ENCODE measurements at places on chromosomes 2 and 18.
A peak's percentile ranks its signal among the peaks of the same experiment; 100 is the strongest.

DNA sequence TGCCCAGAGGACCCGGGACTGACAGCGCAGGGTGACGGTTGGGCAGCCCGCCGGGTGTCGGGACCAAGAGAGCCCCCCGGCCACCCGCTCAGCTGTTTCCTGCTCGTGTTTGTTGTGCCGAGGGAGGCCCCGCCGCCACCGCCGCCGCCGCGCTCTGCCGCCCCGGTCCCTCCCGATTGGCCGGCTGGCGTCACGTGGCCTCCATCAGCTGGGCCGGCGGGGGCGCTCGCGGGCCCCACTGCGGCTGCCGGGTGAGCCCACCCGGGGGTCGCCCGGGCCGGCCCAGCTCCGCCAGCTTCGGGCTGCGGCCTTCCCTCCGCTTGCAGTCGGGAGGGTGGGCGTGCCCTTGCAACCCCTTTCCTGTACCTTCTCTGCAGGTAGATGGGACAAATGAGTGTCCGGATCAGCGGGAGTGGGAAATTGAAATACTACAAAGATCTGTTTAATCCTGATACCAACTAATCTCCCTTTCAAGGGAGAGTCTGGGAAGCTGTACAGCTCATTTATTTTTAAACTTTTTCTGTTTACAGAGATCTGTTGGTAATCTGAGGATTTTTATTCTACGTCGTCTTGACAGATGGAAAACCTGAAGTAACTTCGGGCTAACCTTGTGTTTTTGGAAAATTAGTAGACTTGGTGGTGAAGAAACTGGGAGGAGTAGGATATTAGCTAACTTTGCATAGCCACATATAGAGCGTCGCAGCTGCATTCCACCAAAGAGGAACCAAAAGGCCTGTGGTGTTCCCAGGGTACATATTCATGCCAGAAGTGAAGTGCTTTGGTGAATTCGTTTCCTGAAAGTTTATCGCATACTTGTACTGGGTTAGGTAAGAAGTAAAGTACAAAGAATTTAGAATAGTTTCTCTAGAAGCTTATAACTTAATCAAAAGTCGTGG is 1.2 kb downstream of the YPEL5 start:
- H3K36me3 ChIP-seq = peaks cover 4% of the 10 kb centered on the region
- peak overlapping the region; percentile 99 for H3K27ac ChIP-seq
- peaks cover 39% of the 10 kb centered on the region for H3K4me1 ChIP-seq
- peak overlapping the region; percentile 70 for H3K4me3 ChIP-seq
- peak; percentile 91 for DNase-seq

DNA sequence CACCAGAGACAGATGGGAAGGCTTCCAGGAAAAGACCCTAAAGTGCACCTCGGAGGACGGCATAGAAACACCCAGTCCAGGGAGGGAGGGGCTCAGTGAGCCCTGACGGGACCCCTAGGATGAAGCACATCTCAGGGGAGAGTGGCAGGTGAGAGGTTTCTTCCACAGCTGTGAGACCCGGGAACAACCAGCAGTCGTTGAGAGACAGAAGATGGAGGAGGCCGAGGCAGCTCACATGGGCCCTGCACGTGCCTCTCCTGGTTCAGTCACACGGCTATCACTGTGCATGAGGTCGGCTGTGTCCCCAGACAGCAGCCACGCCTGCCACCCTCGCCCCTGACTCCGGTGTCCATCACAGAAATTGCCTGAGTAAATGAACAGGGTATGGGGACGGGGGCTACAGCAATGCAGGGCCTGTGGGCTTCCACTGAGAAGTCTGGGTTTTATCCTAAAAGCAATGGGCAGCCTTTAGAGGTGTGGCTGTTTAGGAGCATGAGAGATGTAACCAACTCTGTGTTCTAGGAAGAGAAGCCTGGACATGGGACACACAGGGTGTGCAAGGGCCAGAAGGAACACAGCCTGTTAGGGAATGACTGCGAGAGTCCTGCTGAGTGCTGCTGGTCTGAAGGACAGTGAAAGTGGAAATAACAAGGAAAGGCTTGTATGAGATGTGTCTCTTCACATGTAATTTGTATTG is 102.0 kb downstream of the TMEM18 start:
- no peak for DNase-seq
- no peak overlapping the region for H3K4me3 ChIP-seq
- no peaks in the 10 kb centered on the region for H3K4me1 ChIP-seq
- no peaks in the 10 kb centered on the region for H3K36me3 ChIP-seq

GRCh38 chr18:23540867-23541266 is 37.6 kb downstream of the RMC1 start:
- no peaks in the 10 kb centered on the region for H3K27me3 ChIP-seq
- H3K36me3 ChIP-seq = peaks cover 26% of the 10 kb centered on the region
- H3K4me3 ChIP-seq = no peak overlapping the region
- peaks cover 14% of the 10 kb centered on the region for H3K4me1 ChIP-seq

DNA sequence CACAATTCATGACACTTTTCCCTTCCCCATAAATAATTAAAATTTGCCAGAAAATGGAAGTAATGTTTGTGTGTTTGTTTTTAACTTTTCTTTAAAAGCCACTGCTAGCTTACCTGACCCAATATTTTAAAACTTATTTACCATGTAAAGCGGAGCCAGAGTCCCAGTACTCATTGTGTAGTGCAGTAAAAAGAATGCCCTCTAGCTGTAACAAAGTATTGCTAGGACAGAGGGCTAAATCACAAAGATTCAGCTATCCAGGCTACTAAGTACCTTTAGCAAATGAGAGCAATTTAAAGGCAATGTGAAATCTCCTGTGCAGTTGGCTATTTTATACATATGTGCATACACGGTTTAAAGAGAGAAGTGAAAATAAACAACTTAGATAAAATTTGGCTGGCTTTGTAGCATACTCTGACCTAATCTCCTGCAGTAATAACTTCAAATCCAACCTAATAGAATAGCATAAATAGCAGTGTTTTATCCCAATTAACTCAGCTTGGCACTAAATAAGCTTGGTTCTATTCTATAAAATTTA is 997.4 kb upstream of the PIK3C3 start:
- no peak for DNase-seq
- H3K27me3 ChIP-seq = no peaks in the 10 kb centered on the region
- no peak overlapping the region for H3K27ac ChIP-seq

GRCh38 chr18:3262234-3263131 is 550 bp downstream of the MYL12B start:
- no peaks in the 10 kb centered on the region for H3K36me3 ChIP-seq
- peak overlapping the region; percentile 99 for H3K27ac ChIP-seq
- H3K4me1 ChIP-seq = peaks cover 22% of the 10 kb centered on the region
- DNase-seq = no peak
- H3K27me3 ChIP-seq = no peaks in the 10 kb centered on the region

DNA sequence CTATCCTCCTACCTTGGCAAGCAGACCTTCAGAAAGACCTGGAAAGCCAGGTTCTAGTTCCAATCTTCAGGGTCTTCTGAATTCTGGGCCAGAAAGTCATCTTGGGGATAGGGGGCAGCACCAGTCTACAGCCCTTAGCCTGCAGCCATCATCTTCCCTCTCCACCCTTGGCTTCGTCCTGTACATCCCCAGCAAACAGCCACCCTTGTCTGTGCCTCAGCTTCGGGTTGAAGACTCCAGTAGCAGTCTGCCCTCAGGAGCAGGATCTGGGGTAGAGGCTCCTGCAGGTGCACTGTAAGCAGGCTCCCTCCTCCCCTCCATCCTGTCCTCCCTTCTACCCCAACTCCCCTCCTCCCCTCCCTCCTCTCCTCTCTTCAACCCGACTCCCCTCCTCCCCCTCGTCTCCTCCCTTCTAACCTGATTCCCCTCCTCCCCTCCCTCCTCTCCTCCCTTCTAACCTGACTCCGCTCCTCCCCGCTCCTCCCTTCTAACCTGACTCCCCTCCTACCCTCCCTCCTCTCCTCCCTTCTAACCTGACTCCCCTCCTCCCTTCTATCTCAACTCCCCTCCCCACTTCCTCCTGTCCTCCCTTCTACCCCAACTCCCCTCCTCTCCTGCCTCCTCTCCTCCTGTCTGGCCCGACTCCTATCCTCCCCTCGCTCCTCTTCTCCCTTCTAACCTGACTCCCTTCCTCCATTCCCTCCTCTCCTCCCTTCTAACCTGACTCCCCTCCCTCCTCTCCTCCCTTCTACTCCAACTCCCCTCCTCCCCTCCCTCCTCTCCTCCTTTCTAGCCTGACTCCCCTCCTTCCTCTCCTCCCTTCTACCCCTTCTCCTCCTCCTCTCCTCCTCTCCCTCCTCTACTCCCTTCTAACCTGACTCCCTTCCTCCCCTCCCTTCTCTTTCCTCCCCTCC is 90.1 kb upstream of the SMAD2 start:
- no peaks in the 10 kb centered on the region for H3K36me3 ChIP-seq
- no peak for DNase-seq
- H3K4me1 ChIP-seq = no peaks in the 10 kb centered on the region

DNA sequence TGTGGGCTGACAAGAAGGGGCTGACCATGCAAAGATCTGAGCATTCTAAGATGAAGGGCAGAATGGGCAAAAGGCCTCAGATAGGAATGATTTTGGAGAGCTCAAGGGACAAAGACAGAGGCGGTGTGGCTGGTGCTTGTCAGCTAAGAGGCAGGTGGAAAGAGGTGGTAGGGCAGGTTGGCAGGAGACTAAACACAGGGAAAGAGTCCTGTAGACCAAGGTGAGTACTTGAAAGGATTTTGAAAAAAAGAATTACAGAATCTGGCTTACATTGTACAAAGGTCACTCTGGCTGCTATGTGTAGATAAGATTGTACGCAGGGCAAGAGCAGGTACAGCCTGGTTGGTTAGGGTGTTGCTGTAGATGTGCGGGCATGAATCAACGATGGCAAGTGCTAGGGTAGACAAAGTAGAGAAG is 50.6 kb downstream of the STK39 start:
- H3K36me3 ChIP-seq = no peaks in the 10 kb centered on the region
- no peak overlapping the region for H3K4me3 ChIP-seq
- peaks cover 37% of the 10 kb centered on the region for H3K4me1 ChIP-seq
- peak overlapping the region; percentile 59 for H3K27ac ChIP-seq
- DNase-seq = no peak

- H3K27ac ChIP-seq = no peak overlapping the region
- H3K36me3 ChIP-seq = no peaks in the 10 kb centered on the region
Observed at GRCh38 chr18:78932281-78932680, 47.3 kb upstream of the SALL3 start.

DNA sequence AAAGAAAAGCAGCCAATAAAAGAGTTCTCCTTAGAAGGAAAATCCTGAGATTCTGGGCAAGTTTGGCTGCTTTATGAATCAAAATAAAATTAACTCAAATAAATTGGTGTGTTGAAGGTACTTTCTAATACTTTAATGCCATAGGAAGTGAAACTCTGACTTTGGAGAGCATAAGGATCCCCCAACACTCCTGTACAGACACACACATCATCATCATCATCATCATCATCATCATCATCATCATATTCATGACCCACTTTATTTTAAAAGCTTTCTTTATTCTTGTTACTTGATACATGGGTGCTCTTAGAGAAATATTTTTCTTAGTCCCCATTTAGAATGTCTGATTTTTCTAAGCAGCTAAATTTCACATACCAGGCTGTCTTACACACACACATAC is 283.1 kb upstream of the CYRIA start:
- H3K36me3 ChIP-seq = no peaks in the 10 kb centered on the region
- H3K4me3 ChIP-seq = no peak overlapping the region
- H3K4me1 ChIP-seq = no peaks in the 10 kb centered on the region
- H3K27me3 ChIP-seq = no peaks in the 10 kb centered on the region
- no peak for DNase-seq

- H3K27ac ChIP-seq = no peak overlapping the region
- DNase-seq = no peak
- H3K27me3 ChIP-seq = no peaks in the 10 kb centered on the region
- H3K4me1 ChIP-seq = no peaks in the 10 kb centered on the region
- no peaks in the 10 kb centered on the region for H3K36me3 ChIP-seq
Observed at GRCh38 chr18:14974576-14974975, 226.6 kb downstream of the ANKRD30B start.
